CD8-positive, alpha-beta memory T cell (primary cell): ENCODE measurements at places on chromosomes 7 and 10. TPM values are rescaled to one million over a fixed set of nuclear protein-coding genes. Genes with fewer than 3 reads are reported as not detected.

GOLGA7B gene
- total RNA-seq = 0.44 TPM

GRCh38 chr10:103125323-103126267 lies 67.5 kb downstream of the NT5C2 start:
- no peak for DNase-seq

DNA sequence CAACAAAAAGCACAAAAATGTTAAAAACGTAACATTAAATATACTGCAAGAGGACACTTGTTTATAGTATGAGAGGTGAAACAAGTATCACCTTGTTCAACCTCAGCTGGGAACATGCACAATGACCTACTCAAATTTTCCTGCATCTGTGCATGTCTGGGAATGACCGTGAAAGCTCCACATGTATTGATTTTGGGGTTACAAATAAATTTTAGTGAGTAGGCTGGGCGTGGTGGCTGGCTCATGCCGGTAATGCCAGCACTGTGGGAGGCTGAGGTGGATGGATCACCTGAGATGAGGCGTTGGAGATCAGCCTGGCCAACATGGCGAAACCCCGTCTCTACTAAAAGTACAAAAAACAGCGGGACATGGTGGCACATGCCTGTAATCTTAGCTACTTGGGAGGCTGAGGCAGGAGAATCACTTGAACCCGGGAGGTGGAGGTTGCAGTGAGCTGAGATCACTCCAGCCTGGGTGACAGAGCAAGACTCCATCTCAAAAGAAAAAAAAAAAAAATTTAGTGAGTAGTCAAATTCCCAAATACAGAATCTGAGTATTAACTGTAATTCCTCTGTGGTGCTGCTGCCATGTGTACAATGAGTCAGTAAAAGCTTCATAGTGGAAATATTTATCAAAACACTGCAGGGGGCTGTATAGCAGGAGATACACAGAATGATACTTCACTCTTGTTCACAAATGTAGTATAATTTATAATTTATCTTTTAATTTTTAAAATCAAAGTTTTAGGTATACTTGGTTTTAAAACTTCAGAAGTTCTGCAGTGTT lies 41.1 kb downstream of the SUGCT start:
- no peak for DNase-seq

DLX6 gene
- not detected for total RNA-seq

GRCh38 chr7:151251689-151252560 lies 3.4 kb upstream of the SMARCD3 start:
- DNase-seq = no peak

- DNase-seq = peak; percentile 78
These were observed 982 bp downstream of the SFXN3 start for GRCh38 chr10:101031796-101032636.

ZNF425 gene
- total RNA-seq = 1.4 TPM

DNA sequence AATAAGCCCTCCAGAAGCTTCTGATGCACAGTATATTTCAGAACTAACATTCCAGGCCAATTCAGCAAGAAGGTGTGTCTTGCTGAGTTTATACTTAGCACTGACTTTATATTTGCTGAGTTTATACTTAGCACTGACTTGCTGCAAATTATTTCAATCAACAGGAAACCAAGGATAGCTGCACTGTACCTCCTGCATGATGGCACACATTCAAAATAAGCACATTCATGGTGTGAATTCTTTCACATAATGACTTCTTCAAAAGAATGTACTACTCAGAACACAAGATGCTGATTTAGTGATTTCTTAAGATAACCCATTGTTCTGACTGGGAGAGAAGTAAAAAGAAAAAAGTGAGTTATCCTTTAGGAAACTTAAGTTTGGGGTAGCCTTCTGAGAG lies 52.0 kb downstream of the JAZF1 start:
- DNase-seq = no peak

BRAT1 gene
- 35.0 TPM for total RNA-seq

DNA sequence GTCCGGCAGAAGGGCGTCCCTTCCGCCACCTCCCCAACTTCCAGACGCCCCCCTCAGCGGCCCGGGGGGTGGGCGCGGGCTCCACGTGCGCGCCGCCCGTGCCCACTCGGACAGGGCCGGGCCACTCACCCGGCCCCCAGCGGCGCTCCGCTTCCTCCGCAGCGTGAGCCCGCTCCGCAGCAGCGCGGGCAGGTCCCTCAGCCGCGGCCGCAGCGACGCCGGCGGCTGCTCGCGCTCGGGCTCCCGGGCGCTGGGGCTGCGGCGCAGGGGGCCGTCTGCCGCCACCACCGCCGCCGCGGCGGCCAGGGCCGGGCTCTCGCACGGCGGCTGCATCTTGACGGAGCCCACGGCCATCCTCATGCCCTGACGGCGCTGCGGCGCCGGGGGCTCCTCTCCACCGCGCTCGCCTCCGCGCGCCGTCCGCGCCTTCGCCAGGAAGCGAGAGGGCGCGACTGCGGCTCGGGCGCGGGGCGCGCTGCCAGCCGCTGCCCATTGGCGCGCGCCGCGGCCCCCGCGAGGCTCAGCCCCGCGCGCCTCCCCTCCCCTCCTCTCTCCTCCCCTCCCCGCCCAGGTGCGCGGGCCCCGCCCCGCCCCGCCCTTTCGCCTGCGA lies at the start of gene RAPGEF5:
TSS of gene RAPGEF5 (minus strand) at position 454 of the 610 bp plus-strand sequence. CDS start at position 360, 94 bp downstream.
- no peak for DNase-seq

- no peak for DNase-seq
These were observed 33.2 kb upstream of the HABP2 start for GRCh38 chr10:113519681-113520115.

WDR37 gene
- total RNA-seq = 14.5 TPM

GRCh38 chr7:130553398-130554029 lies 61.6 kb downstream of the MEST start:
- DNase-seq = no peak
